ENCODE measurements at places on chromosomes 1 and 21.

DNA sequence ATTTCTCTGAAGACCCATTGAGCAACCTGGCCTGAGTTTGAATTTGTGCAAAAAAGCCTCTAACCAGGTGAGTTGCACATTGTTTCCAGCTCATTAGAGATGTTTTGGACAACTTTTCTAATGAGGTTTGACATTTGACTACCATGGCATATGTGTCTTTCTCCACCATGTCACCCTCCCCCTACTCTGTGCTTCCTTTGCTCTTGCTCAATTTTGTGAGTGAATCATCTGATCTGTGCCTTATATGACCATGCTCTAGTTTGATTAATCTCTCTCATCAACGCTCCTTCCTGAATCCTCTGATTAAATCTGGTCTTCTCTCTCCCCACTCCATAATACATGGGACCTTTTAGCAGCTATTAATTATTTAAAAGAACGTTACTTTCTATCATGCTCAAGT lies 144.8 kb upstream of the SAMSN1 start:
- H3K27ac ChIP-seq = no peak overlapping the region
- peaks cover 8% of the 10 kb centered on the region for H3K4me1 ChIP-seq
- DNase-seq = no peak
- H3K27me3 ChIP-seq = no peaks in the 10 kb centered on the region

- no peaks in the 10 kb centered on the region for H3K36me3 ChIP-seq
- DNase-seq = no peak
- no peak overlapping the region for H3K27ac ChIP-seq
Measured at GRCh38 chr1:178021950-178022349, 52.1 kb upstream of the SEC16B start.

DNA sequence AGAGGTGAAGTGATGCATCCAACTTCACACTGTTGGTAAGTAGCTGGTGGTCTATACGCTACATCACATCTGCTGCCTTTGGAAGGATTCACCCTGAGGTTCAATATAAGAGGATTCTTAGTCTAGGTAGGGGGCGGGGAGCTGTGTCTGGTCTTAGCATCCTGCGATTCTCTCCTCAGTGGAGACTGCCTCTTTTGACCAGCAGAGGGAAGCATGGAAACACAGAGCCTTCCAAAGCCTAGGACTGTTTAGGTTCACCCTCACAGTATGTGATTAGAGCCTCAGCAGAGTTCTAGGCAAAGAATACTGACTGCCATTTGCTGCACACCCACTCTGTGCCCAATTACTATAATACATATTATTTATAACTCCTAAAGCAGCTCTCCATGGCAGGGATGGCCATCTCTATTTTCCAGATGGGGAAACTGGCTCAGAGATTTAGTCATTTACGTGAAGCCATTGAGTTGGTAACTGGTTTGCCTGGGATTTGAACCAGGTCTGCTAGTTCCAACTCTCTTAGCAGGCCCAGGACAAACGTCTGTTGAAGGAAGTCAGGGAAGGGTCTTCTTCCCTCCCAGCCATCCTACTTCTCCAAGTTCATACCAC lies 28.9 kb upstream of the EFCAB14 start:
- peaks cover 5% of the 10 kb centered on the region for H3K36me3 ChIP-seq
- DNase-seq = no peak
- no peak overlapping the region for H3K27ac ChIP-seq

- no peaks in the 10 kb centered on the region for H3K4me1 ChIP-seq
- no peak for DNase-seq
- H3K4me3 ChIP-seq = no peak overlapping the region
- H3K36me3 ChIP-seq = no peaks in the 10 kb centered on the region
- no peaks in the 10 kb centered on the region for H3K27me3 ChIP-seq
Measured at GRCh38 chr1:218090459-218090858, 194.6 kb upstream of the RRP15 start.

- peaks cover 2% of the 10 kb centered on the region for H3K4me1 ChIP-seq
- no peaks in the 10 kb centered on the region for H3K36me3 ChIP-seq
- DNase-seq = no peak
- peaks cover 45% of the 10 kb centered on the region for H3K27me3 ChIP-seq
- no peak overlapping the region for H3K27ac ChIP-seq
Measured at GRCh38 chr1:47840393-47841190, 156.6 kb downstream of the TRABD2B start.

DNA sequence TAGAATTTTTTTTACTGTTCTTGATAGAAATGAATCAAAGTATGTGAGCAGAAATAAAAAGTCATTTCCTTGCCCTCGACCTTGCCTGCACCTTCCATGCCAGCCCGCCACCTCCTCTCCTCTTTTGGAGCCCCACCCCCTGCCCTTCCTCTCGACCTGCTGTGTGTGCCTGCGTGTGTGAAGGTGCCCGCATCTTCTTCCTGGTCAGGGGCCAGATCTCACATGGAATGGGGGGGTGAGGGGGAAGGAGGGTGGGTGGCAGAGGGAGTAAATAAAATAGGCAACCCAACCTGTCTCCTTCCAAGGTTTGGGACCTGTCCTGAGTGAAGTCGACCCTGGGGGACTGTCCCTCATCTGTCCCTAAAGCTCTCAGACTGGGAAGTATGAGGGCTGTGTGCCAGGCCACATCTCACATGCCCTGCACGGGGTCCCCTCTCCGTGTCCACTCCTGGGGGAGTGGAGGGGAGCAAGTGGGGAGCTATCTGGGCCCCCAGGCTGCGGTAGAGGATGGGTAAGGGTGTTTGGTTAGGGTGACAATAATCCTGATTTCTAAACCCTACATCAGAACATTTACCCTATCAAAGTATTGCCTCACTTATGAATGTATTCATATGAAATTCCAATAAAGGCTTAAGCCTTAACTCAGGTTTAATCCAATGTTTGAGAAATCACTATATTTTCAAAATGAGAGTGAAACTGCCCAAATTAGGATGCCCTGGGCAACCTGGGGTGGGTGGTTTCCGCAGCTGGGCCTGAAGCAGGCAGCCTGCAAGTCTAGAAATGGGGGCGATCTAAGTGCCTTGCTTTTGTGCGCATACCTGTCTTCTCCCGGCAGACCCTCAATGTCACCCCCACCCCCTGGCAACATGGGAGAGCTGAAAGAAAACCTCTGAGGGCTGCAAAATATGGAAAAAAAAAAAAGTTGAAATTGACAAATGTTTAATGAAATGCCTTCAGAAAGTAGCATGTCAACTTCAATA lies 15.4 kb downstream of the AMPD2 start:
- no peak for DNase-seq
- H3K36me3 ChIP-seq = peaks cover 2% of the 10 kb centered on the region
- H3K27me3 ChIP-seq = no peaks in the 10 kb centered on the region
- peak overlapping the region; percentile 36 for H3K4me3 ChIP-seq
- H3K4me1 ChIP-seq = peaks cover 17% of the 10 kb centered on the region

DNA sequence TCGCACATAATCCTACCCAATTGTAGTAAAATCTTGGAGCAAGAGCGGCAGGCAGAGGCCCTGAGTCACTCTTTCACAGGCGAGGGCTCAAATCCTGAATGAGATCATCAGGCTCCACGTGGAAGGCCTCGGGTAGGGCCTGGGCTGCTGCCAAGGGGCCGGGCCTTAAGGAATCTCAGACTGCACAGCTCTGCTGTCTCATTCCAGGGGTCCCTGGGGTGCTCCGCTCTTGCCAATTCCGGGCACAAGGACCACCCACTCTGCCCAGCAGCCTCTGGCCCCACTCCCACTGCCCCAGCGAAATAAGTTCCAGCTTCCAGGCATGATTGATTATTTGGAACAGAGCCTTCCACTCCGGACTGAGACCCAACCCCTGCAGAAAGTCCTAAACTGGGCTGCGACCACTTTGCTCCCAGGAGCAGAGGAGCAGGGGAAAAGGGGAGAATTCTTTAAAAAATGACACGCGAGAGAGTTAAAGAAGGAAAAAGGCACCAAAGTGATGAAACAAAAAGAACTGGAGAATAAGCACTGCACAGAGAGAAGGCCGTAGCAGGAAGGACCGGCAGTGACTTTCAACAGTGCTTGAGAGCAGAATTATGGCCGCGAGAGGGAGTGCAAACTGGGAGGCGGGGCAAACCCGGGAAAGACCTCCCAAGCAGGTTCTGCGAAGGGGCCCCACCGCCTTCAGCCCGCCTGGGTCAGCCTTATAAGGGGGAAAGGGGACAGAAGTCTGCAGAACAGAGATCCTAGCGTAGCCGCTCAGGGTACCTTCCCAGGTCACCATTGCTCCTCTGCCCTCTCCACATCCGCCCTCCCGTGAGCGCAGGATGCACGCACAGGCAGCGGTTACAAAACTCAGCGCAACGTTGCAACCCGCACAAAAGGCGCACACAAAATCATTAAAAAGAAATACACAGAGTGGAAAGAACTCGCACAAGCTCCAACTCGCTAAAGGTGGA lies 2.0 kb downstream of the ADAMTS1 start:
- peaks cover 77% of the 10 kb centered on the region for H3K27me3 ChIP-seq
- peaks cover 16% of the 10 kb centered on the region for H3K36me3 ChIP-seq
- H3K4me1 ChIP-seq = peaks cover 29% of the 10 kb centered on the region
- H3K4me3 ChIP-seq = peak overlapping the region; percentile 85

DNA sequence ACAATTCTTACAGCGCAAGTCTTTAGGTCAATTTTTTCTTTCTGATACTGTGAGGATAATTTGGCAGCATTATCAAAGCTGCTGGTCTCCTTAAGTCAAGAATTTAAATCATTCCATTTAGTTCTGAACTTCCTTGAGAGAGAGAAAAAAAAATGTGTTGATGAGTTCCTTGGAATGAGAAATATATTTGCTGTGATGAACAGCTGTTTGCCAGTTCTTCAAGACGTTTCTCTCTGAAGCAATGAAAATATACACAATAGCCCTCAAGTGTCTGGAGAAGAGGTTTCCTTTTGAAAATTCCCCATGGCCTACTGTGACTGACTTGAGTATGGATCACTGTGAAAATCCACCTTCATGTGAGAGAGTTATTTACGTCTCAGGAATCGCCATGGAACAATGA lies 31.0 kb upstream of the TADA1 start:
- peaks cover 41% of the 10 kb centered on the region for H3K27me3 ChIP-seq
- H3K4me3 ChIP-seq = no peak overlapping the region
- no peak overlapping the region for H3K27ac ChIP-seq
- H3K4me1 ChIP-seq = peaks cover 10% of the 10 kb centered on the region

- H3K4me1 ChIP-seq = peaks cover 7% of the 10 kb centered on the region
- no peak overlapping the region for H3K4me3 ChIP-seq
- no peak for DNase-seq
- peaks cover 7% of the 10 kb centered on the region for H3K36me3 ChIP-seq
- H3K27ac ChIP-seq = no peak overlapping the region
Measured at GRCh38 chr1:156444407-156445001, 56.1 kb downstream of the MEF2D start.

GRCh38 chr1:22406722-22407495 lies 44.7 kb upstream of the ZBTB40 start:
- no peak overlapping the region for H3K4me3 ChIP-seq
- no peak overlapping the region for H3K27ac ChIP-seq
- no peaks in the 10 kb centered on the region for H3K36me3 ChIP-seq
- peaks cover 60% of the 10 kb centered on the region for H3K27me3 ChIP-seq

DNA sequence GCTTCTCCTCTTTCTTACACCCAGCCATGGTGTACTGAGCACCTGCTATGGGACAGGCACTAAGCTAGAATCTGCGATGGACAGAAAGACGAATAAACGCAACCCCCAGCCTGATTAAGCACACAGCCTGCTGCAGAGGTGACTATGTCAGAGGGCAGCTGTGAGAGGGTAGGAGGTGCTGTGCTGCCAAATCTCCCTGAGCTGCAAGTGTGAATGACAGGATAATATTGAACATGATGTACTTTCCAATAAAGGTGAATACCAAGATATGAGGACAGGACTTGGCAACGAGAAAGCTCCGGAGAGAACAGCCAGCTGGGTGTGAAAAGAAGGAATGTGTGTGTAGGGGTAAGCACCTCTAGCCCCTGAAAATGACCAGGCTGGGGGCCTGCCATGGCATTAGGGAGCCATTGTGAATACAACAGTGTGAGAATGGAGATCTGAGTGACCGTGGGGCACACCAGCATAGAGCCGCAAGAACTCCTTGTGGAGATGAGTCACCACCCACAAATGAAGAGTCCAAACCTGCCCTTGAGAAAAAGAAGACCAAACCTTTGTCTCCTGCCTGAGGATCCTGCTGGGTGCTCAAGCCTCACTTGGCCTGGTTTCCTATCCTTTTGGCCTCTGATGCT lies 83.0 kb upstream of the ATF3 start:
- no peak overlapping the region for H3K27ac ChIP-seq
- H3K27me3 ChIP-seq = peaks cover 52% of the 10 kb centered on the region
- H3K4me3 ChIP-seq = no peak overlapping the region
- peaks cover 3% of the 10 kb centered on the region for H3K36me3 ChIP-seq

DNA sequence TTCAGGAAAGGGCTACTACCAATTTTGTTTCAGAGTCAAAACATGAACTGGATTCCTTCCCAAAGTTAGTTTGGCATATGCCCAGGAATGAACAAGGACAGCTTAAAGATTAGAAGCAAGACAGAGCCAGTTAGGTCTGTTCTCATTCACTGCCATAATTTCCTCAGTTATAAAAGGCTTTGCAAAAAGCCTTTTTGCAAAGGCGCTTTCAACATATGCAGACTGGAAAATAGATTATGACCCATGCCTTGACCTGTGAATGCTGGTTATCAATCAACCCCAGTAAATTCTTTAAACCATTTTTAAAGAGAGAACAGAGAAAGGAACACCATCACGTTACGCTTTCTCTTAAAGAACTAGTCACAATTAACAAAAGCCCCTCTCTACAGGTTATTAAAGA lies 1.7 kb upstream of the FRRS1 start:
- no peak for DNase-seq
- H3K36me3 ChIP-seq = peaks cover 2% of the 10 kb centered on the region
- H3K27ac ChIP-seq = peak overlapping the region; percentile 19
- H3K4me3 ChIP-seq = no peak overlapping the region
- peaks cover 26% of the 10 kb centered on the region for H3K27me3 ChIP-seq

DNA sequence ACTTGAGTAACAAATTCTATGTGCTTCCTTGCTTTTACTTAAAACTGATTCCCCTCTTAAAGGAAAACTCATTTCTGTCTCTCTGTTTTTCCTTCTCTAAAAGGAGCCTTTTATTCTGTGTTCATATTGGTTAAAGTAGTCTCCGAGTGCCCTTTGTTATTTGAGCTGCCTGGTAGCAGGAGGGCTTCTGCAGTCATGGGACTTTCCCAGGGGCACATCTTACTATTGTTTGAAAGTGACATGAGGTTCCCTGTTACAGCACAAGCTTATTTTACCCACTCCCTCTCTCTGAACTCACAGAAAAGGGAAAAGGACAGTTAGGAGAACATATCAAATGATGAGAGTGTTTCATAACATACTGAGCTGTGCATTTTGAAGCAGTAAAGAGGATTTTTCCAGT lies 58.1 kb upstream of the ANGPTL1 start:
- H3K4me3 ChIP-seq = no peak overlapping the region
- no peaks in the 10 kb centered on the region for H3K36me3 ChIP-seq
- H3K27ac ChIP-seq = no peak overlapping the region
- H3K27me3 ChIP-seq = peaks cover 10% of the 10 kb centered on the region
